ENCODE measurements at places on chromosomes 12 and 14.

- no peak for DNase-seq
Observed at GRCh38 chr12:106672314-106673025, 89.7 kb downstream of the RFX4 start.

DNA sequence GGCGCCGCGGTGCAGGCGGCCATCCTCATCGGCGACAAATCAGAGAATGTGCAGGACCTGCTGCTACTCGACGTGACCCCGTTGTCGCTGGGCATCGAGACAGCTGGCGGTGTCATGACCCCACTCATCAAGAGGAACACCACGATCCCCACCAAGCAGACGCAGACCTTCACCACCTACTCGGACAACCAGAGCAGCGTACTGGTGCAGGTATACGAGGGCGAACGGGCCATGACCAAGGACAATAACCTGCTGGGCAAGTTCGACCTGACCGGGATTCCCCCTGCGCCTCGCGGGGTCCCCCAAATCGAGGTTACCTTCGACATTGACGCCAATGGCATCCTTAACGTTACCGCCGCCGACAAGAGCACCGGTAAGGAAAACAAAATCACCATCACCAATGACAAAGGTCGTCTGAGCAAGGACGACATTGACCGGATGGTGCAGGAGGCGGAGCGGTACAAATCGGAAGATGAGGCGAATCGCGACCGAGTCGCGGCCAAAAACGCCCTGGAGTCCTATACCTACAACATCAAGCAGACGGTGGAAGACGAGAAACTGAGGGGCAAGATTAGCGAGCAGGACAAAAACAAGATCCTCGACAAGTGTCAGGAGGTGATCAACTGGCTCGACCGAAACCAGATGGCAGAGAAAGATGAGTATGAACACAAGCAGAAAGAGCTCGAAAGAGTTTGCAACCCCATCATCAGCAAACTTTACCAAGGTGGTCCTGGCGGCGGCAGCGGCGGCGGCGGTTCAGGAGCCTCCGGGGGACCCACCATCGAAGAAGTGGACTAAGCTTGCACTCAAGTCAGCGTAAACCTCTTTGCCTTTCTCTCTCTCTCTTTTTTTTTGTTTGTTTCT lies 1.7 kb downstream of the HSPA2 start:
- no peak for DNase-seq

DNA sequence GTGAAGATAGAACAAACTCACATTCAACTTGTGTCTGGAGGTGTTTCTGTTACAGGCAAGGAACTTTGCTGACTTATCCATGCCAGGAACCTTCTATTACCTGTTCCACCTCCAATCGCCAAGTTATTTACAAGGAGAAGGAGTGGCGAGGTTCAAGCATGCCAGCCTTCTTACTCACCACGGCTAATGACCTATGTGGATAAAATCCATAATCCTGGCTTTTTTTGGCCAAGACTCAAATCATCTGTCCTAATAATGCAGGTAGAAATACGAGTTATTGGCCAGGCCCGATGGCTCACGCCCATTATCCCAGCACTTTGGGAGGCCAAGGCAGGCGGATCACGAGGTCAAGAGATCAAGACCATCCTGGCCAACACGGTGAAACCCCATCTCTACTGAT lies 241.6 kb downstream of the TMEM132D start:
- DNase-seq = no peak

GRCh38 chr14:94614802-94615201 lies 2.6 kb downstream of the SERPINA3 start:
- DNase-seq = no peak

DNA sequence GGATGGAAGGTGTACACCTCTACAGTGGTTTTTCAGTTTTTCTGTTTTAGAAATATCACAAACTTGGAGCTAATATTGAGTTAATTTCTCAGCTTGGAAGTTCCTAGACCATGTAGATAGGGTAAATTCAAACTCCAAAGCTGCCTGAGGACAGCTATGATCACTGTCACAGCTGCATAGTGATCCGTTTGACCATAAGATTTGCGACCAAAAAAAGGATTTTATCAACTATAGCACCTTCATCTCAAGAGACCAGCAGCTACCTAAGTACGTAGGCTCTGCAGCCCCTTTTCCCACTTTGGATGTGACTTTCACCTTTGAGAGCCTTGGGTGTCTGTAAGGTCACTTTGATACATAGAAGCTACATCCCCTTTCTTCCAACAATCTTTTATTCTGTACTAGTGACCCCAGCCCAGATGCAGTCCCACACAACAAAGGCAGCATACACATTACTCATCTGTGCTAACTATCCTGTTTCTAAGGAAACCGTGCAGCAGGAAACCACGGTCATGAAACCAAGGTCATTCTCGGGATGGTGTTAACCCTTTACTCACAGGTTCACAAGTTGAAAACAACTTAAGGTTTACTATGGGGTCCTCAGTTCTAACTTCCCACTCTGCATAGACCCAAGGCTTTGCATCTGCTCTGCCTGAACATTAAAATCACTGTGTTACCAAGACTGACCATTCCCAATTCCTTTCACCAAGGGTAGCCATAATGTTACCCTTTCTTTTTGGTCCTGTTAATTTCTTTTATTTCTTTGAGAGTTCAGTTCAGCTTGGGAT lies 75.4 kb downstream of the IFT81 start:
- DNase-seq = no peak

- no peak for DNase-seq
Observed at GRCh38 chr12:91273560-91273959, 90.9 kb upstream of the DCN start.

Measured in ureter (tissue), 1 donor.